ENCODE measurements at places on chromosomes 7 and 10.

- no peak for ATAC-seq
These were observed 34.1 kb upstream of the IFRD1 start for GRCh38 chr7:112416127-112416526.

- no peak for ATAC-seq
These were observed 171.1 kb upstream of the PHF14 start for GRCh38 chr7:10802526-10802925.

- no peak for ATAC-seq
These were observed 1139.3 kb upstream of the CELF2 start for GRCh38 chr10:9878383-9878782.

DNA sequence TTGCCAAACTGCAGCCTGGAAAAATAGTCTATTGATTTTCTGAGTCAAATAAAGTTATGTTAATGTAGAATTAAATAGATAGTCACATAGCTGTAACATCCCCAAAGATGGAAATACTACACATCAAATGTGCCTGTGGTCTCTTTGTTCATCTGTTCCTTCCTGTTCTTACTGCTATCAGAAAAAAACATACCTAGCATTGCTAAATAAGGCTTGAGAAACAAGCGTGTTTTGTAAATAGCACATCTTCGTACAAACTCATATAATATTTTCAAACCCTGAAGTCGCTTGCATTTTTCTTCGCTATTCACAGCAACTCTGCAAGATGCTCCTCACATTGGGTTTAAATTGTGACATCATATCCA, 116.1 kb downstream of the KLF6 start:
- ATAC-seq, result no peak

DNA sequence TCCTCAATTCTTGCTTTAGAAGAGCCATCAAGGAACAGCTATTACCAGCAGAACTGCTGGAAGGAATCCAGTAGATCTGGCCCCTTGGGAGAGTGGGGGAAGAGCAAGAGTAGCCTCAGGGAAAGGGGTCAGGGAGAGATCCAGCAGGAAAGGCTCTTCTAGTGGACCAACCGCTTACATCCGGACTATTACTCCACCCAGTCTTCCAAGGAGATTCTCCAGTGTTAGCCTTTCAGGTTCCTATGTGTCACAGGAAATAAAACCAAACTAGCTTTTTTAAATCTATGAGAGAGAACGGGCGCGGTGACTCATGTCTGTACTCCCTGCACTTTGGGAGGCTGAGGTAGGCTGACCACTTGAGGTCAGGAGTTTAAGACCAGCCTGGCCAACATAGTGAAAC, 34.3 kb downstream of the TET1 start:
- ATAC-seq, result peak; percentile 52

DNA sequence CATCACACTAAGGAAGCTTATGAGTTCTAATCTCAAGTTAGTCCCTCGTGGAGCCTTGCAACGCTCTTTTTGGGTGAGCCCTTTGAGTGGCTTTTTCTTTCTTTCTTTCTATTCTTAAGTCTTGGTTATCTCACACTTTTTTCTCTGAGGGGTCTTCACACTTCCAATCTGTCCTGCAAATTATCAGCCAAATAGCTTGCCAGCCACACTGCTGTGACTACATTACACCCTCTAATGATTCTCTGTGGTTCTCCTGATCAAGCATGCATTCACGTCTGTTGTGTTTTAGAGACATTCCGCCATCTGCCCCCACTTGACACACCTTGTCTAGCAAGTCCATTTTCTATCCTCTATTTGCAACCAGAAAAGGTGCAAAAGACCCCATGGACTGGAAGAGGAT, 340.2 kb downstream of the THSD7A start:
- ATAC-seq, result no peak

DNA sequence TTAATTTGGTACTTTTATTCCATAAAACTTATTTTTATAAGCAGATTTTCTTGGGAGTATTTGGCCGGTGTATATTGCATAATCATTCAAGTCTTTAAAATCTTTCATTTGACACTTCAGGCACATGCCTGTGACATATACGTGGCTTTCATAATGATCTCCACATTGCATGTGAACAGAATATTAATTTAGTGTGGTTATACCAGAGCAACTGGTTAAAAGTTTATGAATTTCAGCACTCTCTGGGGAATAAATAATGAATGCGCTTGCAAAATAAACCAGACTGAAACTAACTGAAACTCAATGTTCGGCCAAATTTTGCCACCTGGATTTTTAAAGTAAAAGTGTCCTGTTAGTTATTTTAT, 242.3 kb downstream of the GLI3 start:
- ATAC-seq, result no peak

DNA sequence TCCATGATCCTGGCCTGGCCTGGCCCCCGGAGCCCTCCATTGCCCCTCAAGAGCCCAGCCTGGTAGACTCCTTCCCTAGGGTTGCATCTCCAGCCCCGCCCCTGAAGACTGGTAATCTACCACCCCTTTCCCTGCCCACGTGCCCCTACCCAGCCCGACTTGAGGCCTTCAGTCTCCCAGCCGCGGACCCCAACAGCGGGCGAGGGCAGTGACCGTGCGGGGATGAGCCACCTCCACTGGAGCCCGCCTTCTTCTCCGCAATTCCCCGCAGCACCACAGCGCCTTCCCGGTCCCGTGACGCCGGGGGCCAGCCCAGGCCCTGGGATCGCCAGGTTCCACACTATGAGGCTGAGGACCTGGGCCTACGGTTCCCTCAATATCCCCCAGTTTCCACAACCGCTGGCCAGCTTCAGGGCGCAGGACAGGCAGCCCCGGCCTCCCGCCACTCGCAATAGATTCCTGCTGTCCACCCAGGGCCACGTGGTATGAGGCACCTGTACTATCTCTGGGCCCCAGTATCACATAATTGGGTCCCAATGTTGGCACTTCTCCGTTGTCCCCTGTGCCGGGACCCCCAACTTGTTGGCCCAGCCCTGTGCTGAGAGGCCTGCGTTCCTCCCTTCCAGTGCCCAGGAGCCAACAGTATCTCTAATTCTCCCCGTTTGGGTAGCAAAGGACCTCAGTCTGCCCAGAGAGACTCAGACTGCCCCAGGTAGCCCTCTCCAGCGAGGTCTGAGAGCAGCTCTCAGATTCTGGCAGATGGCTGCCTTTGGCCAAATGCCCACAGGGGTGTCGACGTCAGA, 1.1 kb upstream of the GPRIN2 start:
- ATAC-seq, result no peak

DNA sequence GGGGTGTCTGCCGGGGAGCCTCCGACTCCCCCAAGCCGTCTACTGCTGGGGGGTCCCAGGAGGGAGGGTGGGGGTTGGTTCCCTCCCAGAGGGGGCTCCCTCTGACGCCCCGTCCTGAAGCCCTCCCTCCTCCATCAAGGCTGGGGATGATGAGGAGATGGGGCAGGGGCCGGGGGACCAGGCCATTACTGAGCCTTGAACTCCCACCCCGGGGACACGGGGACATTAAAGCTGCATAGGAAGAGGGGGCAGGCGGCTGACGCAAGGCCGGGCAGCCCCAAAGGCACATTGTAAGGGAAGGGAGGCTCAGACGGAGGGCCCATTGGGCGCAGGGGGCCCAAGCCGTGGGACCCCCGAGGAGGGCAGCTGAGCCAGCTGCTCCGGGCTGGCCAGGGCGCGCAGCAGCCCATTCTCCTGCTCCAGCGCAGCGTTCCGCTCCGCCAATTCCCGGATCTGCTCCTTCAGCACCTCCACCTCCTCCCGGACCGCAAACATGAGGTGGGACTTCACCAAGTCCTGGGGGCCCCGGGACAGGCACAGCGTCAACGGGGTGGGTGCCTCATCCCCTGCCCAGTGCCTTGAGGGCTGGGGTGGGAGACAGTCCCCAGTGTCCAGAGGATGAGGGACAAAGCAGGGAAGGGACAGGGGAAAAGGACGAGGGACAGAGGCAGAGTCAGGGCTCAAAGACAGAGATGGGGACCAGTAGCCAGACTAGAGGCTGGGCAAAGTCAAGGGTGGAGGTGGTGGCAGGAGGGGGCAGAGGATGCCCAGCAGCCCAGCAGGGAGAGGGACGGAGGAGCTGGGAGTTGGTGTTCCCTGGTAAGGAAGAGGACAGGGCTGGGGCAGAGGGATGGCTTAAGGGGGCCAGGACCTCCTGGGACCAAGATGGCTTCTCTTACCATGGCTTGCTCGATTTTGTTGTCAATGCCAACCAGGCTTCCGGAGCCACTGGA, 2.9 kb upstream of the SPACDR start:
- ATAC-seq, result no peak

DNA sequence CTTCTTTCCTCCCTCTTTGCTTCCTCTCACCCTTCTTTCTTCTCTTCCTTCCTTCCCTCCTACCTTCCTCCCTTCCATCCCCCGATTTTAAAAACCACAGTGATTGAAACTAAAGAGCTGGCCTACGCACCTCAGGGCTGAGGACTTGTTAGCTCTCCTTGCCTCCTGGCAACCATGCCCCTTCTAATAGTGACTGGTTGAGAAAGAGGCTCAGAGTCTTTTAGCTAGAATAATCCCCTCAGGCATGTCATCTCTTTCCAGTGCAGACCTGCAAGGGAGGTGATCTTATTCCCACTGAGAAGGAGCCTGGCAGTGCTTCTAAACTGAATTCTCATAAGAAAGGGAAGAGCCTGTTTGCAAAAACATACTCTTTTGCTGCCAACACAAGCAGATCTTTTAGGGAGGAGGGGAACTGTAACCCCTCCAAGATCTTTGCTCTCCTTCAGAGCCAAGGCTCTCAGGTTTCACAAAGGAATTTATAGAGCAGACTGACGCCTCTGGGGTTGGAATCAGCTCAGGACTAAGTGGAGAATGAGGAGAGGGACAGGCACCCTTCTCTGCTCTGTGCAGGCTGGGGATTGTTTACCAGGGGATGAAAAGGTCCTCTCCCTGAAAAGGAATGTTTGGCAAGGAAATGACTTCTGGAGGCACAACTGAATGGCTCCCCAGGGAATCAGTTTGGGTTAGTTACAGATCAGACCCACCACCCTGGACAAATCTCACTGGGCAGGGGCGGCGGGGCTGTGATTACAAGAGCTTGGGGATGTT, 9.4 kb upstream of the ANKRD1 start:
- peak; percentile 91 for ATAC-seq

DNA sequence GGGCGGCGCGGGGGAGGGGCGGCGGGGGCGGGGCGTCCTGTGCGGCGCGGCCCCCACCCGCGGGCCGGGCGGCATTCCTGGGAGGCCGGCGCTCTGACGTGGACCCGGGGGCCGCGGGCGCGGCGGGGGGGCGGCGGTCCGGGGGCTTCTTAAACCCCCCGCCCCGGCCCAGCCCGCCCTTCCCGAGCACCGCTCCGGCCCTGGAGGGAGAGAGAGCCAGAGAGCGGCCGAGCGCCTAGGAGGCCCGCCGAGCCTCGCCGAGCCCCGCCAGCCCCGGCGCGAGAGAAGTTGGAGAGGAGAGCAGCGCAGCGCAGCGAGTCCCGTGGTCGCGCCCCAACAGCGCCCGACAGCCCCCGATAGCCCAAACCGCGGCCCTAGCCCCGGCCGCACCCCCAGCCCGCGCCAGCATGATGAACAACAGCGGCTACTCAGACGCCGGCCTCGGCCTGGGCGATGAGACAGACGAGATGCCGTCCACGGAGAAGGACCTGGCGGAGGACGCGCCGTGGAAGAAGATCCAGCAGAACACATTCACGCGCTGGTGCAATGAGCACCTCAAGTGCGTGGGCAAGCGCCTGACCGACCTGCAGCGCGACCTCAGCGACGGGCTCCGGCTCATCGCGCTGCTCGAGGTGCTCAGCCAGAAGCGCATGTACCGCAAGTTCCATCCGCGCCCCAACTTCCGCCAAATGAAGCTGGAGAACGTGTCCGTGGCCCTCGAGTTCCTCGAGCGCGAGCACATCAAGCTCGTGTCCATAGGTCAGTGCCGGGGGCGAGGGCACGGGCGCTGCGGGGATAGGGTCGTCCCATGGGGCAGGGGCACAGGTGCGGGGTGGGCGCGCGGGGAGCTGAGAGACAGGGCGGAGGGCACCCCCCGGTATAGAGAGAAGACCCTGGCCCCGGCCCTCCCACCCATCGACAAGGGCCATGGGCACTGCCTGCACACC, at the start of gene FLNC:
FLNC (plus strand) TSS at position 176 of the 947 bp plus-strand sequence; CDS start at position 408, 232 bp downstream.
- ATAC-seq, result peak; percentile 43

DNA sequence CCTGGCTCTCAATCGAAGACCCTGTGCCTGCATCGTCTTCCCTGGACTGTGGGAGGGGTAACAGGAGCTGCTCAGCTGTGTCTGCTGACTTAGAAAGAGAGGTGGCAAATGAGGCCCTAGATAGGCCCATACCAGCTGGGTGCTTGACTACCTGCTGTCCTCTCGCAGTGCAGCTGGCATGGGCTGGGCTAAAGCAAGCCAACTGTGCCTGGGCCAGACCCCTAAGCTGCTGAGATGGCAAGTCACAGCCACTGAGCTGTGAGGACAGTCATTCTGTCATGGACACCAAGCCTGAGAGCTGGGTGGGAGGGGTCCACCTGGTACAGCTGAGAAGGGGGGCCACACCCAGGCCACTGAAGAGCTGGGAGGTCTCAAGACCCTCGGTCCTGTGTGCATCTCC, 45.8 kb upstream of the AQP1 start:
- no peak for ATAC-seq

DNA sequence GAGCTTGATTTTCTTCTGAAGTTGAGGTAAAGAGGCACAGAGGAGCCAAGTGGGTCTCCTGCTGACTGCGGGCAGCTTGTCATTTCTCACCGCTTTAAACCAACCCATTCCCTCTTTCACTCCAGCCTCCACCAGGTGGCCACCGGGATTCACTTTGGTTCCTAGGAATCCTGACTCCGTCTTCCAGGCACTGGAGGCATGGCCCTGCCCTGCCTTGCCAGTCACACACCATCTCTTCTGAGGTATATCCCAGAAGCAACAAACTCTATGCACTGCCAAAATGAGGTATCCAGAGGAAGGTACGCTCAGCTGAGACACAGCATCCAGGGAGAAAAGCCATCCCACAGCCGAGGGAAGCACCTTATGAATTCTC, 280.8 kb downstream of the TNS3 start:
- ATAC-seq, result no peak

DNA sequence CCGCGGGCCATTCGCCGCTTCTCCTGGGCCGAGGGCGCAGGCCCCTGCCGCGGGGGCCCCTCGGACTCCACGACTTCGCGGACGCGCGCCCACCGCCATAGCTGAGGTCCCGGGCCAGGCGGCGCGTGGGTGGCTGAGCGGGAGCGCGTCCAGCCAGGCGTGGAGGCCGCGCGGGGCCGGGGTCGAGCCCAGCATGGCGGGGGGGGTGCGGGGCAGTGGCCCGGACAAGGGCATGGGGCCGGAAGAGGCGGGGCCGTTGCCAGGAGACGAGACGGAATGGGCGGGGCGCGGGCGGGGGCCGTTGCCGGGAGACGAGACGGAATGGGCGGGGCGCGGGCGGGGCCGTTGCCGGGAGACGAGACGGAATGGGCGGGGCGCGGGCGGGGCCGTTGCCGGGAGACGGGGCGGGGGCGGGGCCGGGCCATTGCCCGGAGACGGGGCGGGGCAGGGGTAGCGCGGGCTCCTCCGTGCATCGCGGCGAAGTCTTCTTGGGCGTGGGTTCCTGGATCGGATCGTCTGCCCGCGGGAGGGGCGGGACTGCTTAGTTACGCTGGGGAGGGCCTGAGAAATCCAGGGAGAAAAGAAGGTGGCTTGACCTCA, 14.8 kb downstream of the ADAM8 start:
- peak; percentile 44 for ATAC-seq

DNA sequence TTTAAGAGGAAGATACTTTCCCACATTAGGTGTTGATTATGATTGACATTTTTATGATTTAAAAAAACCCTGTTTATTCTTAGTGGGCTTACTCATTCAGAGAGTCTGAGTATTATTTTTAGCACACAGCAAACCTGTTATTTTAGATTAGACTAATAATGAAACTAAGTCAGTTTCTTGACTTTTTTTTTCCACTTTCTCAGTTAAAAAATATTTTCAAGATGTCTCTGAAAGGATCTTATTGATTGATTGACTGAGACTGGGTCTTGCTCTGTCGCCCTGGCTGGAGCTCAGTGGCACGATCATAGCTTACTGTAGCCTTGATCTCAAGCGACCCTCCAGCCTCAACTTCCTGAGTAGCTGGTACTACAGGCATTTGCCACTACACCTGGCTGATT, 20.4 kb upstream of the INPP5F start:
- ATAC-seq, result no peak
